Prostate gland (tissue), 2 donors: ENCODE measurements at places on chromosomes 3 and 15. TPM values are rescaled to one million over a fixed set of nuclear protein-coding genes. Genes with fewer than 3 reads are reported as not detected.

NMD3 gene
- 29.5 TPM for total RNA-seq

IL5RA gene
- total RNA-seq, result 7.6 TPM

ISLR gene
- 36.5 TPM for total RNA-seq

UBA7 gene
- total RNA-seq, result 50.5 TPM

AMIGO3 gene
- 12.4 TPM for total RNA-seq

DZIP1L gene
- 18.7 TPM for total RNA-seq

CHRNA5 gene
- total RNA-seq, result 2.0 TPM

DNA sequence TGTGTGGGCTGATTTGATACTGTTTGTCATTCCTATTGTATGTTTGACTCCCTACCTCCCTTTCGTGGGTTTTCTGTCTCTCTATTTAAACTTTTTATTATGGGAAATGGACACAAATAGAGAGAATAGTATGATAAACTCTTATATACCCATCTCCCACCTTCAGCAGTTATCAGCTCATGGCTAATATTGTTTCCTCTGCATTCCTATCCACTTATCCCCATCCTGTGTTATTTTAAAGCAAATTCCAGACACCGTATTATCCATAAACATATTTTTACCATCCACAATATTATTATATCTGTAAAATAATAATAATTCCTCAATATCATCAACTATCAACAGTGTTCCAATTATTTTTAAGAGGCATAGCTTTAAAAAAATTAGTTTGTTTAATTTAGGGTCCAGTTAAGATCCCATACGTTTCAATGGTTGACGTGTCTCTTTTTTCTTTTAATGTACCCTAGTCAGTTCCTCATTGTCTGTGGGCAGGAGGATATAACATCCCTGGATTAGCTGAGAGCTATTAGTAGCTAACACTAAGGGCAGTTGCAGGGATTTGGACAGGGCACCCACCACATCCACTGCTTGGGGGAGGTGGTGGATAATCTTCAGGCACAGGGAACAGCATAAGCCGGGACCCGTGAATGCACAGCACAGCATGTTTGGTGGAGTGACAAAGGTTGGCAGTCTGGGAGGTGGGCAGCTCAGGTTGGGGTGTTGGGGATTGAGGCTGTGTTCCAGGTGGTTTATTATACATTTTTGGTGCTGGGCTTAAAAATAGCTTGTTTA, 23.5 kb downstream of the PLCL2 start:
- H3K36me3 ChIP-seq, result no peaks in the 10 kb centered on the region
- H3K27me3 ChIP-seq, result no peaks in the 10 kb centered on the region
- no peak for DNase-seq
- no peaks in the 10 kb centered on the region for H3K4me1 ChIP-seq
- H3K4me3 ChIP-seq, result no peak overlapping the region

GRCh38 chr15:33384307-33384706, 73.5 kb downstream of the RYR3 start:
- no peak overlapping the region for H3K4me3 ChIP-seq
- H3K27ac ChIP-seq, result no peak overlapping the region
- H3K4me1 ChIP-seq, result no peaks in the 10 kb centered on the region
- DNase-seq, result no peak

DNA sequence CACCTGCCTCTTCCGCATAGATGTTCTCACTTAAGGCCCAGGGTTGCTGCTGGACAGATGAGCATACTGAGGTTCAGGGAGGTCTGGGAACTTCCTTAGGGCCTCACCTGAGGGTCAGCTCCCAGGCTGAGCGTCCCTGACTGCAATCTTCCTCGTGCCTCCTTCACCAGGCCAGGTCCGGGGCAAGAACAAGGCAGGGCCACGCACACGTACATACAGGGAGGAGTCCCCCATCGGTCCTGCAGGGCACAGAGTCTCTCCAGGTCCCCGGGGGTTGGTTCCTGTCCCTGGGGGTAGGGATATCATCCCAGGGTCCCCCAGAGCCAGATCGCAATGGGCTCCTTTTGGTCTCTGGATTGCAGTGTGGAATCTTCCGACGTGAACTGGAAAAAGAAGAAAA, 130.1 kb downstream of the LRRK1 start:
- DNase-seq, result no peak
- H3K4me3 ChIP-seq, result no peak overlapping the region
- peaks cover 9% of the 10 kb centered on the region for H3K36me3 ChIP-seq
- no peak overlapping the region for H3K27ac ChIP-seq

GRCh38 chr3:170724599-170725280, 138.9 kb upstream of the SLC7A14 start:
- H3K4me3 ChIP-seq, result no peak overlapping the region
- no peaks in the 10 kb centered on the region for H3K27me3 ChIP-seq
- no peak for DNase-seq
- H3K36me3 ChIP-seq, result no peaks in the 10 kb centered on the region

DNA sequence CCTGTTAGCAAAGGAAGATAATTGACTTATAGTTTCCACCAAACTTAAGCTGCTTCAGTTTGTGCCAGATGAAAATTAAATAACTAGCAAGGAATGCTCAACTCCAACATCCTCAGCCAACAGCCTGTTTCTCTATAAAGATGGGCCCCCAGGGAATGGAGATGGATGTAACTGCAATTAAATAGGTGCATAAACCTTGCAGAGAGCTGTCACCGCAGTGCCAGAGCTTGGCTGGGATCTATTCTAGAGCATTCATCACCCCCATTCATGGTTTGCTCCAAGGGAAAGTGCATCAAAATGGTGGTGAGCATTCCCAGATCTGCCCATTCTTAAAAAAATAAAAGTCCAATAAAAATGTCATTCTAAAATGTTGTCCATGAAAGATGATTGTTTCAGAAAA, 19.7 kb upstream of the RORA start:
- no peaks in the 10 kb centered on the region for H3K4me1 ChIP-seq
- no peaks in the 10 kb centered on the region for H3K27me3 ChIP-seq
- DNase-seq, result no peak
- no peaks in the 10 kb centered on the region for H3K36me3 ChIP-seq

- H3K4me1 ChIP-seq, result no peaks in the 10 kb centered on the region
- DNase-seq, result no peak
- no peaks in the 10 kb centered on the region for H3K27me3 ChIP-seq
These were observed 21.3 kb downstream of the VGLL3 start for GRCh38 chr3:86969500-86970189.

GRCh38 chr15:91291673-91292072, 191.6 kb downstream of the SV2B start:
- H3K4me1 ChIP-seq, result no peaks in the 10 kb centered on the region
- no peak overlapping the region for H3K4me3 ChIP-seq
- DNase-seq, result no peak
- no peaks in the 10 kb centered on the region for H3K27me3 ChIP-seq
- no peak overlapping the region for H3K27ac ChIP-seq
- H3K36me3 ChIP-seq, result no peaks in the 10 kb centered on the region

- H3K27me3 ChIP-seq, result no peaks in the 10 kb centered on the region
- H3K4me3 ChIP-seq, result no peak overlapping the region
- no peaks in the 10 kb centered on the region for H3K4me1 ChIP-seq
- H3K36me3 ChIP-seq, result no peaks in the 10 kb centered on the region
- no peak for DNase-seq
These were observed 37.6 kb upstream of the RHCG start for GRCh38 chr15:89533861-89534544.

- no peak for DNase-seq
- no peaks in the 10 kb centered on the region for H3K4me1 ChIP-seq
- no peaks in the 10 kb centered on the region for H3K36me3 ChIP-seq
- no peak overlapping the region for H3K27ac ChIP-seq
- H3K27me3 ChIP-seq, result no peaks in the 10 kb centered on the region
These were observed 894.7 kb downstream of the OTOL1 start for GRCh38 chr3:162391301-162391700.

- no peaks in the 10 kb centered on the region for H3K27me3 ChIP-seq
- no peaks in the 10 kb centered on the region for H3K36me3 ChIP-seq
- DNase-seq, result no peak
- no peak overlapping the region for H3K27ac ChIP-seq
- no peaks in the 10 kb centered on the region for H3K4me1 ChIP-seq
These were observed 32.7 kb upstream of the DLG1 start for GRCh38 chr3:197331131-197331530.

GRCh38 chr15:33994005-33994615, 25.8 kb downstream of the CHRM5 start:
- no peak for DNase-seq
- H3K4me1 ChIP-seq, result no peaks in the 10 kb centered on the region

- H3K27ac ChIP-seq, result no peak overlapping the region
- no peak overlapping the region for H3K4me3 ChIP-seq
- H3K36me3 ChIP-seq, result peaks cover 17% of the 10 kb centered on the region
- no peak for DNase-seq
- no peaks in the 10 kb centered on the region for H3K4me1 ChIP-seq
These were observed 18.2 kb downstream of the IDH3A start for GRCh38 chr15:78167227-78167888.

DNA sequence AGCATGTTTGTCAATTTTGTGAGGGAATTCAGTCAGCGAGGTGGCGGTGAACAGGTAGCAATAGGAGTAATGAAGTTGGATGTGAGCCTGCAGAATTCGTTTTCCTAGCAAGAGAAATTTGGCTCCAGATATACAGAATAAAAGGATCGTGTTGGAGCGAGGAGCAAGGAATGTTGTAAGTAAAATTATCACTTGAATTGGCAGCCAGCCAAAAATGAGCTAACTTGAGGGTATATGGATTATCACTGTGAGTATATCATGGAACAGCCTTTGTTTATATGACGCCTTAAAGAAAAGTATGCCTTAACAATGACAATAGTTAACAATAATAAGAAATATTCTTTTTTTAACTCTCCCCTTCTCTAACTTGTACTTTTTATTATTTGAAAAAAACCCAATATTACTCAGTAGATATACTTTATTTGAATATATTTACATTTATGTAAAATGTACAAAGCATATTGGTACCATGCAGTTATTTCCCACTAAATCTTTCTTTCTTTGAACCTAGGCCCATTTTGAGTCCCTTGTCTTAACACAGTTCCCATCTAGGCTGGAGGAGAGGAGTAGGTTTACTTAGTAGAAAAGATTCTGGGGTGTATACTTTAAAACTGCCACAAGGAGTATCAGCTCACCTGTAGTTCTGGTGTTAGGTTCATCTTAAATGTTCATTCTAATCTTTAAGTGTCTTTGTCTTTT, 29.3 kb downstream of the EPHA6 start:
- no peaks in the 10 kb centered on the region for H3K27me3 ChIP-seq
- no peak overlapping the region for H3K4me3 ChIP-seq
- no peak for DNase-seq

DNA sequence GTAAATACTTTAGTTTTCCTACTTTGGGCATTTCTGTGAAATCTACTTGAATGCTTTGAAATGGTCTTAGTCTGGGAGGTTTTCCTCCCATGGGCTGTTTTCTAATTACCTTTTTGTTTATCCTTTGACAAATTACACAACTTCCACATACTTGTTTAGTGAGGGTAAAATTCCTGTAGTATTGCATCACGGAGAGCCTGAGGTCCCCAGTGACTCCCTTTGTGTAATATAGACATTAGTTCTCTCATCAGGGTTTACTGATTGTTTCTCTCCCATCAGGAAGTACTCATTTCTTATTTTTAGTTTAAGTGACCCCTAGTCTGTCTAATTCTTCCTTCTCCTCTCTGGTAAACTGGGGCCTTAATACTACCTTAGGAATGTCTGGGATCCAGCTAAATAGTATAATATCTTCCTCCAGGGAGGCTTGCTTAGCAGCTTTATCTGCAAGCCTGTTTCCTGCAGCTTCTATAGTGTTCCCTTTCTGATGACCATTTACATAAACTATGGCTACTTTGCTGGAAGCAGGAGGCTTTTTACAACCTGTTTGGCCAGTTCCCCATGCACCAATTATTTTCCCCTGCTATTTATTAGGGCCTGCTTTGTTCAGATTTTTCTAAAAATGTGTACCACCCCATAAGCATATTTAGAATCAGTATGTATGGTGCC, 87.2 kb upstream of the XCR1 start:
- no peak overlapping the region for H3K27ac ChIP-seq
- no peak for DNase-seq
- H3K4me1 ChIP-seq, result no peaks in the 10 kb centered on the region
- no peaks in the 10 kb centered on the region for H3K27me3 ChIP-seq
- H3K4me3 ChIP-seq, result no peak overlapping the region
- no peaks in the 10 kb centered on the region for H3K36me3 ChIP-seq

GRCh38 chr3:73449774-73450173, 175.0 kb downstream of the PDZRN3 start:
- DNase-seq, result no peak
- H3K27me3 ChIP-seq, result no peaks in the 10 kb centered on the region
- no peaks in the 10 kb centered on the region for H3K36me3 ChIP-seq
- no peak overlapping the region for H3K4me3 ChIP-seq
- no peak overlapping the region for H3K27ac ChIP-seq

GRCh38 chr3:11556851-11557644, 86.7 kb downstream of the VGLL4 start:
- no peaks in the 10 kb centered on the region for H3K27me3 ChIP-seq
- H3K4me3 ChIP-seq, result no peak overlapping the region
- peaks cover 24% of the 10 kb centered on the region for H3K4me1 ChIP-seq
- DNase-seq, result no peak

GRCh38 chr3:175267121-175267531, 408.0 kb downstream of the NAALADL2 start:
- no peak overlapping the region for H3K4me3 ChIP-seq
- H3K27me3 ChIP-seq, result no peaks in the 10 kb centered on the region
- H3K27ac ChIP-seq, result no peak overlapping the region
- no peaks in the 10 kb centered on the region for H3K4me1 ChIP-seq

DNA sequence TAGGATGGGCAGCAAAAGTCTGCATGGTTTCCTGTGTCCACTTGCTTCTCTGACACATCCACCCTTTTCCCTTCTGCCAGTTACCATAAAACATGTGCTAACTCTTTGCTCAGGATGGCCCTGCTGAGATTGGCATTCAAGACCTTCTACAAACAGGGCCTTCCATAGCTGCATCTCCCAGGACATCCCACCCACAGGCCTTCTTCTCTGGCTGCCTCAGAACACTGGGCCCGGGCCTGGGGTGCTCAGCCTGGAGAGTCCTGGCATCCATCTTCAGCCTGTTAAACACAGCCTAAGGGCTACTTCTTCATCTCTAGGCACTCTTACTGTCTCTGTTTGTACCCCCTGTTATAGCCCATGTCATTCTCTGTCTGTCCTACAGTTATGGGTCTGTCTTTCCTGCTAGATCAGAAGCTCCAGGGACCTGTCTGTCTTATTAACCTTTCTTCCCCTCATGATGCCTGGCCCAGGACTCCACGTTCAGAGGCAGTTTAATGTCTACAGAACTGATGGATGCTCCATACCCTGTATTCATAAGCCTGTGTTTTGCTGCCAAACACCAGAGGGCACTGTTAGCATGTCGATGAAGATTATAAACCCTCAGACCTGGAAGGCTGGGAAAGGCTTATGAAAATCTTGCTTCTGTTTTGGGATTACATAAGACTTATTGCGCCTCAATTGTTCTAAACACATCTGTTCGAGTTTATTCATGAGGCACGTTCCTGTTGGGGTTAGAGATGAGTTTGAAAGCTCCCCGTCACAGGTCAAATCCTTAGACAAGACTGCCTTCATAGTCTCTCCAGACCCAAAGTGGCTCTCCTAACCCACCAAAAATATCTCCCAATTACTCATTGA, 16.5 kb downstream of the SEMA3G start:
- DNase-seq, result peak; percentile 70
- H3K27ac ChIP-seq, result no peak overlapping the region
- H3K4me3 ChIP-seq, result no peak overlapping the region
- no peaks in the 10 kb centered on the region for H3K4me1 ChIP-seq
- no peaks in the 10 kb centered on the region for H3K36me3 ChIP-seq
- H3K27me3 ChIP-seq, result no peaks in the 10 kb centered on the region
